T-helper 2 cell treated with Interferon-gamma antibody and Interleukin-4, amounts not matched to agents 5 μg/mL and 100 μg/mL, for 36 hours (primary cell): ENCODE measurements at places on chromosomes 7 and 10.

- DNase-seq, result no peak
These were observed 84.4 kb downstream of the LHPP start for GRCh38 chr10:124546055-124546369.

GRCh38 chr7:94223375-94224084, 171.2 kb upstream of the COL1A2 start:
- no peak for DNase-seq

DNA sequence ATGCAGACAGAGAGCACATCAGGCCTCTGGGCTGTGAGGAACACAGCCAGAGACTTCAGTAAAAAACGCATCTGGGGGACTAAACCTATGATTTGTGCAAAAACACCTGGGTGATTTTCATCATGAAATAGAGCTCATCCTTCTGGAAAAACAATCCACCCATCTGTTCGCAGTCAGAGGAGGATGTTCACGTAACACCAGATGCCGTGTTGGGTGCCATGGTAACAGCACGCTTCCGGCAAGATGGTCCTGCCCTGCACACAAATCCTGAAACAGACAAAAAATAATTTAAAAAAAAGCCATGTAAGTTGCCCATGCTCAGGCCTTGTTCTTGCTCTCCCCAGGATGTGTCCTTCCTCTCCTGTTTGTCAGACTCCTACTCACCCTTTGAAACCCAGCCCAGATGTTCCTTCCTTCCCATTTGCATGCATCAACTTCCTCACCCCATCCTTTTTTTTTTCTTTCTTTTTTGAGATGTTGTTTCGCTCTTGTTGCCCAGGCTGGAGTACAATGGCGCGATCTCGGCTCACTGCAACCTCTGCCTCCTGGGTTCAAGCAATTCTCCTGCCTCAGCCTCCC, 28.3 kb upstream of the GNA12 start:
- no peak for DNase-seq

- no peak for DNase-seq
These were observed 154.4 kb upstream of the SH2B2 start for GRCh38 chr7:102132209-102132752.

DNA sequence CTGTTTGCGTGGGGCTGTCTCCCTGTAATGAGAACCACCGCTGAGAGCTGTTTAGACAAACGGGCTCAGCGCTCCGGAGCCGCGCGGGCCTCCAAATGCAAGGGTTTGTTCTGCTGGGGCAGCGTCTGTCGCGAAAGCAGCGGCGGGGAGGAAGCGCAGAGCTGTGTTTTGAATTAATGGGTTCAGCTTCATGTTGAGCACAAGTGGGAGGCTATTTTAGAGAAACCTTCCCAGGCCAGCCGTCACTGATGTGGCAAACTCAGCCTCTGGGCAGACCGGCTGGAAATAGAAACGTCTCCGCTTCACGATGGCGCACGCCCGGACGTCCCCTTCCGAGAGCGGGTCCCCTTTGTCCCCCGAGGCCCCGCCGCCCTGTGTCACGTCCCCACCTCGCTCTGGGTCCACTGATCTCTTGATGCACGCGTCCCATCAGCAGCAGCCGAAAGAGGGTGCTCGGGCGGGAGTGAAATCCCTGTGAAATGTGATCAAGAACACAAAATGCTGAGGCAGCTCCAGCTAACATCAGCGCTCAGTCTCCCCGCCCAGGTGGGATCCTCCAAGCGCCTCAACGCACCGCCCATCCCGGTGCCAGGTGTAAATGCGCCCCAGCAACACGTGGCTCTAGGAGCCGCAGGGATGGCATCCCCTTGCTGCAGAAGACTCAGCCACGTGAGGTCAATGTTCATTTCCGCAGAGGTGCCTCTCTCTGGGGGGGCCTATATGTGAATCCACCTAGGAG, 44.9 kb downstream of the BAMBI start:
- no peak for DNase-seq
